ENCODE measurements at places on chromosomes 12 and 14. TPM values are rescaled to one million over a fixed set of nuclear protein-coding genes. Genes with fewer than 3 reads are reported as not detected.

GRCh38 chr12:8546591-8546990 is 5.9 kb upstream of the CLEC4E start:
- peaks cover 9% of the 10 kb centered on the region for H3K4me1 ChIP-seq
- no peak overlapping the region for H3K4me3 ChIP-seq
- peaks cover 10% of the 10 kb centered on the region for H3K27me3 ChIP-seq
- no peak overlapping the region for H3K27ac ChIP-seq
- H3K36me3 ChIP-seq: no peaks in the 10 kb centered on the region

DNA sequence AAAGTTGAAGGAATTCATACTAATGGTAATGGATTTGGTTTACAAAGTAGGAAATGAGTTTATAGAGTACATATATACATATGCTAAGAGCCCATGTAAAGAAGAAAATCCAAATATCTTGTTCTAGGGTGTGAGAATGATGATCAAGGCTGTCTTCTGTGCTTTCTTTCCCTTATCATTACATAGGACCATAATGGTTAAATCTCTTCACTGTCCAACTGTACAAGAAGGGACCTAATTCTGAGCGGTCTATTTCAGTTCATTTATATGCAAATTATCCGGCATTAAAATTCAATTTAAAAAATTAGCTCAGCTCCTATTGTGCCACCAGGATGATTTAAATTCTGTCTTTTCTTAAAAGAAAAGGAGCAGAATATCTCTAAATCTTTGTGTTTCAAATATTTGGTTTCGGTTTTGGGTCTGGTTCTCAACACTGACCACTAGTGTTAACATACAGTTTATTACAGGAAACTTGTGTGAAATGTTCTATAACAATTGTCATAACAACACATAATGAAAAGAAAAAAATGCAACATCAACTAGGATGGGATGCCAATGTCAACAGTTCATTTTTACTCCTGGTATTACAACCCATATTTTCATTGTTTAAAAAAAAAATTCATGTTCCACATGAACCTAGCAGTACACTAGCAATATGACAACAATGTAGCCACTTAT is 16.8 kb downstream of the OR4K1 start:
- H3K36me3 ChIP-seq: no peaks in the 10 kb centered on the region
- H3K27me3 ChIP-seq: no peaks in the 10 kb centered on the region
- DNase-seq: no peak
- H3K27ac ChIP-seq: no peak overlapping the region

DNA sequence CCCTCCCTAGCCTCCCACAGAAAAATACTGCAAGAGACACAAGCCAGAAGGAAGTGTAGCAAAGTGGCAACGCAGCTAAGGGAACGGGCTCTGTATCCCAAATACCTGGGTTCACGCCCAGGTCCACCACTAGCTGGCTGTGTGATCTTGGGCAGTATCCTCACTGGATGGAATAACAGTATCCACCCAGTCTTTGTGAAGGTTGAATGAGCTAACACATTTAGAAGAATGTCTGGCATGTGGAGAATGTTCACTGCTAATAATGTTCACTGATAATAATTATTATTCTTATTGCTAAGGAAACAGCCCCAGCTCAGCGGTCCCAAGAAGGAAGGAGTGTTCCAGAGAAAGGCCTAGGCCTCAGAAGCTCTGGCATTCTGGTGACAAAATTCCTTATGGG is 70.9 kb downstream of the VWF start:
- peak overlapping the region; percentile 84 for H3K27ac ChIP-seq
- H3K27me3 ChIP-seq: no peaks in the 10 kb centered on the region
- H3K36me3 ChIP-seq: no peaks in the 10 kb centered on the region
- H3K4me3 ChIP-seq: no peak overlapping the region
- peaks cover 46% of the 10 kb centered on the region for H3K4me1 ChIP-seq
- no peak for DNase-seq

The FOXA1 gene
- total RNA-seq: not detected

The ANO2 gene
- 0.73 TPM for total RNA-seq
